ENCODE measurements at places on chromosomes 13 and 19.

DNA sequence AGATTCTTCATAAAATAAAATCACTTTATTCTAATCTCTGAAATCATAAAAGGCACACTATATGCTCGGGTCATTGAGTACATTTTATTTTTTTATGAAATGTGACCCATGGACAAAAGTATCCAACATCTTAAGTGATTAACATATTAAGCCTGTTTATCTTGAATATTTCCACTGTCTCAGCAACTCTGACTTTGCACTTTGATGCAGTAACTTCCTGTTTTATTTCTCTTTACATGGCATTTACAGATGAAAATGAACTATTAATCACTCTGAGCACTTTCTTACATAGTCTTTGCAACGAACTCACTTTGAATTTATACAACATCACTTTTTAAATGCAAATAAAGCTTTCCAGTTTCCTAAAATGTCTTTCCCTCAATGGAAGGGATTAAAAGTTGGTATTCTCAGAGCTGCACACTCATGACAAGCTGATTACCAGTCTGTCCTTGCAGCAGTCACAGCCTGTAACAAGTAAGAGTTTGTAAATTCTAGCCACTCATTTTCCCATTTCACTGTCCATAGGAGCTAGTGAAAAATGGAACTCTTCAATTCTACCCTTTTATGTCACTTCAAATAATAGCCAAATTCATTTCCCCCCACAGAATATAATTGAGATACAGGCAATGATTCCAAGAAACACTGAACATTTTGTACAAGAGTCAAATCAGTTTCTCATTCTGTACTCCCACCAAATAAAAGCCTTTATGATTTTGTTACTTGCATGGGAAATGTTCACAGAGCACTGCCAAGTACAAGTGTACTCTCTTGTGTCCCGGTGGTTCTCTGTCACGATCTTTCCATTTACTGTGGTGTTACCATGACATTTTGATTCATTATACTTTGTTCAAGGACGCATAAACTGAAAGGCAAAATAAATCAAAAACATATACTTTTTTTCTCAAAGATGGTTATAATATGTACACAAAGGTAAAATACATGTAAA lies 1968.9 kb downstream of the PCDH9 start:
- DNase-seq: no peak

GRCh38 chr13:65825039-65825438 lies 1405.1 kb downstream of the PCDH9 start:
- DNase-seq: no peak

GRCh38 chr13:73074014-73074413 lies 15.2 kb downstream of the KLF5 start:
- no peak for DNase-seq

GRCh38 chr13:60838581-60838980 lies 441.6 kb downstream of the TDRD3 start:
- no peak for DNase-seq

DNA sequence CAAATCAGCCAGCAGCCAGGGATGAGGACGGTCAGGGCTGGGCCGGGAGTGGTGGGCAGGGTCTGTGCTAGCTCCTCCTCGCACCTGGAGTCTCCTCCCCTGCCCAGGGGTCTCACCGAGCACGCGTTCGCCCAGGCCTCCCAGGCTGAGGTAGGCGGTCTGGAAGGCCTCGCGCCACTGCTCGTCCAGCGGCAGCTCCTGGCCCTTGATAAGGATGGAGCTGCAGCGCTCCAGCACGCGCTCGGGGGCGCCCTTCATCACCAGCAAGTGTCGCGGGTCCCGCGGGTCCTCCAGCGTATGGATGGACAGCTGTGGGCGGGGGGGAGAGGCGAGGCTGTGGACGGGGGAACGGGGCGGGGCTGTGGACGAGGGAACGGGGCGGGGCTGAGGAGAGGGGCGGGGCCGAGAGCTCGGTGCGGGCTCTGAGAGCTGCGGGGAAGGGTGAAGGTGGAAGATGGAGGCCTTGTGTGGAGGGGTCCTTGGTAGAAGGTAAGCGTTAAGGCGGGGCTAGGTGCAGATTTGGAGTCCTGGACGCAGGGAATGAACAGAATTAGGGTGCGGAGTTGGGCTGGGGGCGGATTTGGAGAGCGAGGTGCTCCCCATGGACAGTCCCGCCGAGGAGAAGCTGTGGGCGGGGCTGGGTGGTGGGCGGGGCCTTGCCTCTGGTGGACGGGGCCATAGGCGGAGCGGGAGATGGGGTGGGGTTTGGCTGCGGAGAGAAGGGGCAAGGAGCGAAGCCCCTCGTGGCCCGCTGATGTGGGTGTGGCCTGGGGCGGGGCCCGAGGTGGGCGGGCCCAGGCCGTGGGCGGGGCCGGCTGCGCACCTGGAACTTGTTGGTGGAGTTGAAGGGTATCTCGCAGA lies 5.7 kb downstream of the ATP4A start:
- no peak for DNase-seq

DNA sequence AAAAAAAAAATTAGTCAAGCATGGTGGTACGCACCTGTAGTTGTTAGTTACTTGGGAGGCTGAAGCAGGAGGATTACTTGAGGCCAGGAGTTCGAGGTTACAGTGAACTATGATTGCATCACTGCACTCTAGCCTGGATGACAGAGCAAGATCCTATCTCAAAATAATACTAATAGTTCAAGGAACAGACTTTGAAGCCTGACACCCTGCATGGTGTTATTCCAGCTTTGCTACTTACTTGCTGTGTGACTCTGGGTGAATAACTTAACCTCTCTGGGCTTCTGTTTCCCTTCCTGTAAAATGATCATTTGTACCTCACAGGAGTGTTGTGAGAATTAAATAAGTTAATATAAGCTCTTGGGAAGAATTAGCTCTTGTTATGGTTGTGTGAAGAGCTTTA lies 3.5 kb upstream of the FOSB start:
- DNase-seq: no peak

- no peak for DNase-seq
These were observed 709 bp downstream of the DPP9 start for GRCh38 chr19:4722671-4723594.

- no peak for DNase-seq
These were observed 259.0 kb downstream of the NALCN start for GRCh38 chr13:101157261-101157660.

GRCh38 chr13:110110783-110111182 lies 196.2 kb downstream of the COL4A1 start:
- DNase-seq: no peak

DNA sequence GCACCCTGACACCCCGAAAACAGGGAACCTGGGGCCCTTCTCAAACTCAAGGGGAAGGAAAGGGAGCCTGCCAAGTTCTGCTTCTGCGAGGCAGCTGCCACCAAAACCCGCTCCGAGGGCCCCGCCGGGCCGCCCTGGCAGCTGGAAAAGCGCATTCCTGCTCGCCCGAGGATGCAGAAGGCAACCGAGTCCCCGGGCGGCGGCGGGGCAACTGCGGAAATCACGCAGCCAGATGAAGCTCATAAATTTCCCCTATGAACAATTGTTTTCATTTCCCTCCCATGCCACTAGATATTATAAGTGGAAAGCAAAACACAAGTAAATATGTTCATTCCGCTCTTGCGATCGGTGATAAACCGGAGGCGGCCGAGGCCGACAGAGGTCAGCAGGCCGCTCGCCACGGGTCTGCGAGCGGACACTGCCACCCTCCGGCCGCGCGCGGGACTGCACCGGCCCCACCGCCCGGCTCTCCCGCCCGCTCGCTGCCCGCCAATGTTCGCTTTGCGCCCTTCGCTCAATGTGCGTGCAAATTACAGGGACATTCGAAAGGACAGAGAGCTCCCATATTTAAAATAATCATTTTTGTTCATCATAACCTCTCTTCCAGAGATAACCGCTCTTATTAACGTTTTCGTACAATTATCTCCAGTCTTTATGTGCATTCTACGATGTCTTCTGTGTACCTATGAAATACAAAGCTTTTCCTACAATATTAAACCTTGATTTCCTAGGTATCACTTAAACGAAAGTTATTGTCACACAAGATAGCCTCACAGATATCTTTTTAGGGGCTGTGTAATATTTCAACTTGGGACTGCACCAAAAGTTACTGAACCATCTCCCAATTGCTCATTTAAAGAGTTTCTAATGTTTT lies 120.8 kb upstream of the ZNF507 start:
- no peak for DNase-seq

DNA sequence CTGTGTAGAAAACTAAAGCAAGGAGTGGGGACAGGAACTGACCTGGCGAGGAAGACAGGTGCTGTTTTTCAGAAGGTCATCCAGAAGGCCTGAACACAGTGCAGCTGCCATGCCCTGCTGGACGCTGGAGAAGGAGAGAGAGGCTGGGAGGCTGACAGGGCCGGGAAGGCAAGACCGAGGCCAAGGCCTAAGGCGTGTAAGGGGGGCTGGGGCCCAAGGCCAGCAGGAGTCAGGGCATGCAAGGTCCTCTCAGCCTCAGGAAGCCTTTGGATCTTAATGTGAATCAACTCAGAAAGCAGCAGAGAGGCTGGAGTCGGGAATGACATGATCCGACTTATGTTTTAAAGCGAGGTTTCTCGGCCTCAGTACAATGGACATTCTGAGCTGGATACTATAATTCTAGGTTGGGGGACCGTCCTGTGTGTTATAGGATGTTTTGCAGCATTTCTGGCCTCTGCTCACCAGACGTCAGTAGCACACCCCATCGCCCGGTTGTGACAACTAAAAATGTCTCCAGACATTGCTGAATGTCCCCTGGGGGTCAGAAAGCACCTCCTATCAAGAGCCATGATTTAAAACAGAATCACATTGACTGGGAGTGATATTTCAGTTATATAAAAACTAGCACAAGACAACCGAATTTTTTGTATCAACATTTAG lies 530.4 kb downstream of the MYO16 start:
- DNase-seq: no peak

DNA sequence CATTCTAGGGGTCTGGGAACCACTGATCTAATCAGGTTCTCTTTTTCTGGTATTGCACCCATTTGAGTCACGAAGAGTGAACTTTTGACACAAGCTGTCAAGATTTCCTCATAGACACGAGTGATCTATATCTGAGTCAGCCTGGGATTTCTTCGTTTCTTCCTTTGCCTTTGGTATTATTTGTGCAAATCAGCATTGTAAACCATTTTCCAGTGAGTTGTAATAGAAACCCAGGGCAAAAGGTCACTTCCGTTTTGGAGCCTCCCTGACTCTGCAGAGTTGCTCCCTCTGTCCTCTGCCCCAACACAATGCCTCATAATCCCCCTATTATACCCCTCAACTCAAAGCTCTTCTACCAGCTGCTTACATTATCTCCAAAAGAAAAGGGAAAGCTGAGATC lies 615.1 kb downstream of the EFNB2 start:
- peak; percentile 81 for DNase-seq

GRCh38 chr13:48842316-48842715 lies 133.4 kb upstream of the FNDC3A start:
- no peak for DNase-seq

- DNase-seq: no peak
These were observed at the start of gene STXBP2 for GRCh38 chr19:7636691-7637373. Gene STXBP2, plus strand, starts transcription at chr19:7637110. Its CDS starts 40 bp downstream, at chr19:7637150.

- DNase-seq: no peak
These were observed 12.1 kb downstream of the MIR17HG start for GRCh38 chr13:91359631-91360030.

DNA sequence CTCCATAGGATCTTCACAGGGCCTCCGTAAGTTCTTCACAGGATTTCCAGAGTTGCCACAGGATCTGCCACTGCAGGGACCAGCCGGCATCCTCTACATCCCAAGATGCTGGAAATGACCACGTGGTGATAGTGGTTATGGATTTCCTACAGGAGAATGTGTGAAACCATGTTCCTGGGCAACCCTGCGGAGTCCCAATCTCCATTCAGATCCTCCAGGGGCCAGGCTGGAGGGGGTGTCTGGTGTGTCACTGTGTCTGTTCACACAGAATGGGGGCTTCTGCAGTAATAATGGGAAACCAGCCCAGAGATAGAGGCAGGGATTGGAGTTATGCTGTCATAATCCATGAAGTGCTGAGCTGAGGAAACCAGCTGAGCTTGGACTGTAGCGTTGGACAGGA lies 8.6 kb downstream of the LILRA6 start:
- DNase-seq: no peak

DNA sequence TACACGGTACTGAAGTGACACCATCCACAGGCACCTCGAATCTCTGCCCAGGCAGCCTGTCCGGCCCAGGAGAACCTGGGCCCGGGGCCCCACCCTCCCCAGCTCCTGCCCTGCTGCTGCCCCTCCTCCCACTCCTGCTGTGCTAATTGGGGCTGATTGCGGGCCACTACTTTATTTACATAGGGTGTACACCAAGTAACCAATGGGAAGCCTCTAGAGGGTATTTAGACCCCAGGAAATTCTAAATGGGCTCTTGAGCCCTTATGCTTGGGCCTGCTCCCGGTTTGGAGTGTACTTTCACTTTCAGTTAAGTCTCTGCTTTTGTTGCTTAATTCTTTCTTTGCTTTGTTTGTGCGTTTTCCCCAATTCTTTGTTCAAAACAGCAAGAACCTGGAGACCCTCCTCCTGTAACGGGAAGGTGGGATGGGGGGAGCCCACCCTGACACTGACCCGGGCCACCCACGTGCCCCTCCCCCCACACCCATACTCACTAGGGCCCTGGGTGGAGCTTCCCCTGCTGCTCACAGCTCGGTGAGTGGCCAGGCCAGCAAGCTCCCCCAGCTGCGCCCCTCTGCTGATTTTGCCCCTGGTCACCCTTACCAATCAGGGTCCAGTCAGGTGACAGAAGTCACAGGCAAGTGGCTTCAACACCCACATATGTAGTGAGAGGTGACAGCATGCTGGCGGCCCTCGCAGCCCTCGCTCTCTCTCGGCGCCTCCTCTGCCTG lies 9.4 kb downstream of the SCGB2B2 start:
- DNase-seq: peak; percentile 1

GRCh38 chr19:35204799-35205732 lies 23.5 kb downstream of the FAM187B start:
- no peak for DNase-seq

DNA sequence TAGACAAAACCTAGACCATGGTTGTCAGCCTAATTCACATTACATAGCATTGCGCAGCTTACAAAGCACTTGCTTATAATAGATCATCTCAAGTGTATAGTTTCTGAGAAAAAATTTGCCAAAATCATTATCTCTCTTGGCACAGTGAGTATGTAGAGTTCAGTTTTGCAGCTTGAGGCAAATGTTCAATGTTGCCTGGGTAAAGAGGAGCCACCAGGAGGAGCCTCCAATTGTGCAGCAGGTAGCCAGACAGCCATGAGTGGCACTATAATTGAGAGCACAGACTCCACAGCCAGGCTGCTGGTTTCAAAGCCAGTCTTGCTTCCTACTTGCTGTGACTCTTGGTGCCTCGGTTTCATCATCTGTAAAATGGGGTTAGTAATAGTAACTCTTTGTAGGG lies 24.0 kb upstream of the OLFM4 start:
- DNase-seq: no peak

GRCh38 chr13:66886264-66886663 lies 343.9 kb downstream of the PCDH9 start:
- no peak for DNase-seq

Data from skeletal muscle cell (primary cell).